ENCODE measurements at places on chromosomes 4 and X. TPM values are rescaled to one million over a fixed set of nuclear protein-coding genes. Genes with fewer than 3 reads are reported as not detected.

Gene ADAM29
- total RNA-seq, result not detected

Gene NUDT11
- 11.4 TPM for total RNA-seq

Gene CABS1
- not detected for total RNA-seq

Gene NAT8L
- not detected for total RNA-seq

Gene HSPA4L
- 3.2 TPM for total RNA-seq

Gene GAB3
- total RNA-seq, result 1.9 TPM

Gene GAGE1
- not detected for total RNA-seq

Gene LONRF3
- 1.2 TPM for total RNA-seq

Gene ANXA5
- 480 TPM for total RNA-seq

Gene IL3RA
- 0.13 TPM for total RNA-seq
